ENCODE measurements at places on chromosomes 13 and 19.
A peak's percentile ranks its signal among the peaks of the same experiment; 100 is the strongest.

- no peak for DNase-seq
Observed at GRCh38 chr19:28020619-28021258, 1192.2 kb downstream of the UQCRFS1 start.

- DNase-seq: no peak
Observed at GRCh38 chr19:33646306-33646705, 24.6 kb downstream of the CHST8 start.

GRCh38 chr19:41443813-41444455 is 978 bp downstream of the ERICH4 start:
- DNase-seq: no peak

GRCh38 chr13:60146471-60146870 is 17.3 kb downstream of the DIAPH3 start:
- no peak for DNase-seq

- peak; percentile 40 for DNase-seq
Observed at GRCh38 chr13:110524541-110525257, 36.8 kb downstream of the RAB20 start.

GRCh38 chr19:39874404-39874803 is 28.2 kb upstream of the FBL start:
- no peak for DNase-seq

- DNase-seq: peak; percentile 38
Observed at GRCh38 chr13:98507282-98507797, 69.6 kb downstream of the STK24 start.

GRCh38 chr19:17862711-17863519 is 3.2 kb downstream of the RPL18A start:
- DNase-seq: no peak

DNA sequence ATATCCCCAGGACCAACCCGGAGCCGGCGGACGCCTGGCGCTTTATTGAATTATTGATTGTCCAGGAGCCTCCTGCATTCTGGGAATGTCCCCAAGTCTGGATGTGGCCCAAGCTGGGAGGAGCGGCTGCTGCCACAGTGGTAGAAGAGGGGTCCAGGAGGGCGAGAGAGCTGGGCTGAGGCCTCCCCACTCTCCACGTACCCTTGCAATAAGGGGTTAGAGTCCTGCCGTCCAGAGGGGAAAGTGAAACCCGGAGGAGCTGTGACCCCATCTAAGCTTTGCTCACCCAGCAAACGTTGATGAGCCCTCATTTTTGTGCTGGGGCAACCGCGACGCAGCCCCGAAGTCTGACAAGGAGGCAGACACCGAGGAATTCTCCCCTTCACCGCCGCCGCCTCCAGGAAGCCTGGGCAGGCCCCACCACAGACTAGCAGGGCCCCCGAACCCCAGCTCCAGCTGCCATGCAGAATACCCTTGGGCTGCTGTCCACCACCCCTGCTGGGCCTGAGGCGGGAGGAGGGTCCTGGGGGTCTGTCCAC is 1.4 kb upstream of the C2CD4C start:
- DNase-seq: no peak

- DNase-seq: no peak
Observed at GRCh38 chr13:35741657-35742056, 265.2 kb upstream of the MAB21L1 start.

DNA sequence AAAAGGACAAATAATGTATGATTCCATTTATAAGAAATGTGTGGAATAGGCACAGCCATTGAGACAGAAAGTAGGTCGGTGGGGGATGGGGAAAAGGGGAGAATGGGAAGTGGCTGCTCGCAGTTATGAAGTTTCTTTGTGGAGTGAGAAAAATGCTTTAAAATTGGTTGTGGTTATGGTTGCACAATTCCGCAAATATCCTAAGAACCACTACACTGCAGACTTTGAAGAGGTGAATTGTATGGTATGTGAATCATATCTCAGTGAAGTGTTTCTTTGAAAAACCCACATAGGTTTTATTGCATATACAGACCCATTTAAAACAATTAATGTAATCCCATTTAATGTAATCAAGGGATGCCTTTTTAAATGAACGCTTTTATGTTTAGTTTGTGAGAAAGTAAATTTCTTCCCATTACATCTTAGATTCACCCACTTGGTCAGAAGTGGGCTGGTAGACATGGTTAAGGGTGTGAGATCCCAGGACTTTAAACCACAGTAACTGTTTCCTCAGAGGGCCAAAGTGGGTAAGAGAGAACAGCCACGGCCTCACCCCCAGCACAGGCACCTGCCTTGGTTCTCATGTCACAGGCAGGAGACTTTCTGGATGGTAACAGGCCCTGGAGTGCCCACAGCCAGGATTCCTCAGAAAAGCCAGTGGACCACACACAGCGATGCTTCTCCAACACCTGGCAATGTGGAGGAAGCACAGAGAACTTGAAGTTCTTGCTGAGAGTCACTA is 119.3 kb upstream of the GJB6 start:
- no peak for DNase-seq

DNA sequence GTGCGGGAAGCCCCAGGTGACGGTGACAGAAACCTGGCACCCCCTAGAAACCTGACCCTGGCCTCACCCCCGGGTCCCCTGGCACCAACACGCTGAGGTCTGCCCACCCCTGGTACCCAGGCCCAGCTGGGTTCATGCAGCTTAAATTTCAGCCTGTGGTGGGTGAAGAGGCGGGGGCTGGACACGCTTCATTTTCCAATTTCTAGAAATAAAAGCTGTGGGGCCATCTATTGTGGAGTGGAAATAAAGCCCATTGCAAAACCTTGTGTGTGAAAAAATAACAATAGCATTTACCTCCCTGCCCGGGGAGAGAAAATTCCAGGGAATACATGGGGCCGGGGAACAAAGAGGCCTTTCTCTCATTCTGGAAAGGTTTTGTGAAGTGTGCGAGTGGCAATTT is 7.5 kb upstream of the FUT5 start:
- DNase-seq: no peak

DNA sequence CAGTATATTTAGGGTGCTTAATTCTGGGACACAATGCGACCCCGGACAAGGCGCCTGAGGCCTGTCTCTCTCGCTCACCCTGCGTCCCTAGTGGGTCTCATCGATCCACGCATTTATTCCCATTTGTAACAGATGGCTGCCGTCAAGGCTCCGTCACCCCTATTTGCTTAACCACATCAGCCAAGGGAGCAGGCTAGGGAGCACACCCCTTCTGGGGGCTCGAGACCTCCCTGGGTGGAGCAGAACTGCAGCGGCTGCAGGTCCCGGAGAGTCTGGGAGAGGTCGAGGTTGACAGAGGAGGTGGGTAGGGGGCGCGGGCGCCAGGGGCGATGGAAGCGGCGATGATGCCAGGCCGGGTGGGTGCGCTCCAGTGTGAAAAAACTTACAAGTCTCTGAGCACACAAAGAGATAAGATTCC is 507 bp downstream of the ALG5 start:
- DNase-seq: peak; percentile 18

- DNase-seq: no peak
Observed at GRCh38 chr13:33445024-33445423, 159.5 kb upstream of the STARD13 start.

GRCh38 chr19:54670576-54671357 is 8.0 kb downstream of the LILRB4 start:
- DNase-seq: no peak

DNA sequence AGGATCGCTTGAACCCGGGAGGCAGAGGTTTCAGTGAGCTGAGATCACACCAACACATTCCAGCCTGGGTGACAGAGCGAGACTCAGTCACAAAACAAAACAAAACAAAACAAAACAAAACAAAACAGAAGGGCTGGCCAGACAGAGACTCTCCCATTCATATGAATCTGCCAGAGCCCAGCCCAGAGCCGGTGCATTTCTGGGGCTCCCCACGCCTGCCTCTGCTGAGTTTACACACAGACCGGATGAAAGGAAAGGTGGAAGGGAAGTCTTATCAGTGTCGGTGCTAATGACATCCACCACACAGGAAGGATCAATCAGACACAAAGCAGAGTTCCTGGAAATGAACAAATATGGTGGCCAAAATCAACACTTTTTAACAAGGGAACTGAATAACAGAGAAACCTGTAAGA is 6.8 kb downstream of the TRAPPC6A start:
- DNase-seq: no peak

- no peak for DNase-seq
Observed at GRCh38 chr13:74090397-74090796, 43.8 kb downstream of the KLF12 start.

- DNase-seq: peak; percentile 93
Observed at GRCh38 chr13:101917475-101917810, 465.0 kb downstream of the ITGBL1 start.

GRCh38 chr19:41998246-41999020 is 4.4 kb upstream of the ATP1A3 start:
- DNase-seq: no peak

- DNase-seq: no peak
Observed at GRCh38 chr13:109569958-109570711, 216.2 kb downstream of the IRS2 start.

DNA sequence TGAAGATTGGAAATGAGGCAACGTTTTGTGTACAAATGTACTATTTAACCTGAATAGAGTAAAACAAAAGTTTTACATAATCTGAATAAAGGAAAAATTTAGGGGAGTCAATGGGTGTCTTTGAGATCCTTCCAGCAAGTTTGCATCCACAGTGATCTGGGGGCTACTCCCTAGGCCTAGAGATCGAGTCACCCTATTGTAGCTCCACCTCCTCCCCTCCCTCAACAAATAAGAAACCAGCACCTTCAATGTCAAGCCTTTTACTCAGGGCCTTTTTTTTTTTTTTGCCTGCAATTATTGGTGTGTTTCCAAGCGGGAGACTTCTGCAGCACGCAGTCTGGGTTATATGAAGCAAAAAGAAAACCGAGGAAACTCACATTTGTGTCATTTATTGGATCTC is 16.3 kb upstream of the RAP2A start:
- DNase-seq: no peak

DNA sequence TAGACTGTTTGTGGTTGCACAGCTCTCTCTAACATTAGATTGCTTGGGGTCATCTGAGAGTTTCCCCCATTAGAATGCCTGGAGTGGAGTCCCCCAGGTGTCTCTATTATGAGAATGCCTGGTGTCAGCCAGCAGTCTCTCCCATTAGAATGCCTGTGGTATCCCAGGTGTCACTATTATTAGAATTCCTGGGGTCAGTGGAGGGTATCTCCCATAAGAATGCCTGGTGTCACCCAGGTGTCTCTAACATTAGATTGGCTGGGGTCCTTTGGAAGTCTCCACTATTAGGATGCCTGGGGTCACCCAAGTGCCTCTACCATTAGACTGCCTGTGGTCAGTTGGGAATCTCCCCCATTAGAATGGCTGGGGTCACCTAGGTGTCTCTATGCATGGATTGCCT is 1495.1 kb downstream of the UQCRFS1 start:
- DNase-seq: no peak

DNA sequence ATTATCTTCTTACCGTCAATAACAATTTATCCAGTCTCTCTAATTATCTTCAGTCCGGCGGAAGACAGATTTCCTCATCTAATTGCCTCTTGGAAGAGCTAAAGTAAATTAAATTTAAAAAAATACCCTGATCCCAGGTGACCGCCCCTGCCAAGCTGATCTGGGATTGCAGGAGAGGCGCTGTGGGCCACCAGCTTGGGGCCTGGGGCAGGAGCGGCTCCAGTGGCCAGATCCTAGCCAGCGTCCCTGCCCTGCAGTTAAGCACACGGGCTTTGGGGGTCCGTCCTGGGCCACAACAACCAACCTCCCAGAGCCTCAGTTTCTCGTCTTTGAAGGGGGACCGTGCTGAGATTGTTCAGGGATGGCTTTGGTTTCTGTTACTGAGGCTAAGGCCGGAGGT is 12.4 kb upstream of the TMEM255B start:
- no peak for DNase-seq

GRCh38 chr13:102195566-102196462 is 206.0 kb downstream of the FGF14 start:
- DNase-seq: no peak

GRCh38 chr13:70816853-70817252 is 708.6 kb upstream of the KLHL1 start:
- DNase-seq: no peak

GRCh38 chr19:18985257-18985656 is 44.2 kb upstream of the HOMER3 start:
- DNase-seq: no peak

- DNase-seq: no peak
Observed at GRCh38 chr13:28297341-28297740, 159.0 kb downstream of the PAN3 start.

- no peak for DNase-seq
Observed at GRCh38 chr19:2475018-2475701, 767 bp upstream of the GADD45B start.

- DNase-seq: no peak
Observed at GRCh38 chr19:1112268-1113029, 8.7 kb downstream of the GPX4 start.

GRCh38 chr13:102584434-102584833 is 12.4 kb upstream of the TPP2 start:
- no peak for DNase-seq

- no peak for DNase-seq
Observed at GRCh38 chr19:20325151-20325550, 158.1 kb downstream of the ZNF486 start.

GRCh38 chr19:3360421-3361383 is 5.7 kb upstream of the NFIC start:
- no peak for DNase-seq

- DNase-seq: no peak
Observed at GRCh38 chr13:32495429-32495828, 43.2 kb downstream of the N4BP2L2 start.

DNA sequence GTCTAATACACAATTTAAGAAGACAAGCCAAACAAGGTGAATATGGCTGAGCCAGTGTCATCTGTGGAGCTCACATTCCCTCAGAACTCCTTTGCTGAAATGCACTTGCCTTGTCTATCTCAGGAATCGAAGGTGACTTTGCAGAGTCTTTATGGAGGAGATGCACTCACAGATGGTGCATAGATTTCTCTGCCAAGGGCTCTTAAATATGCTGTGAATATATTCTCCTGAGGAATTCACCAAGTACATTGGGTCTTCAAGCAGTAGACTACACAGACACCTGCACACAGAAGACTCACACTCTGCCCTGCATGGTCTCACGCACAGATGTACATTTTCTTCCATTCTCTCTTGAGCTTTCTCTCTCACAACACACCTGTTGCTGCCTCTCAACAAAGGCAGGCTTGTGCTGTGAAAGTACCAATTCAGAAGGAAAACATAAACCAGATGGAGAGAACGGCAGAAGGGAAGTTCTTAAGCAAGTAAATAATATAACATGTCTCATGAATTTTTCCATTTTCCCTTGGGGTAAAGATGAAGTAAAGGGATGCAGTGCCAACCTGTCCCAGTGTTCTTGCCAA is 174.7 kb downstream of the DLEU7 start:
- no peak for DNase-seq

- no peak for DNase-seq
Observed at GRCh38 chr13:27038323-27038722, 133.3 kb downstream of the USP12 start.

GRCh38 chr13:27954406-27954851 is 14.7 kb downstream of the CDX2 start:
- no peak for DNase-seq

- DNase-seq: no peak
Observed at GRCh38 chr13:36945078-36945477, 25.0 kb upstream of the SMAD9 start.
